Calu3 (cell line): ENCODE measurements at places on chromosomes 5 and 9. TPM values are rescaled to one million over a fixed set of nuclear protein-coding genes. Genes with fewer than 3 reads are reported as not detected.
A peak's percentile ranks its signal among the peaks of the same experiment; 100 is the strongest.

GRCh38 chr9:85452841-85453240 is 288.9 kb downstream of the AGTPBP1 start:
- DNase-seq, result no peak

DNA sequence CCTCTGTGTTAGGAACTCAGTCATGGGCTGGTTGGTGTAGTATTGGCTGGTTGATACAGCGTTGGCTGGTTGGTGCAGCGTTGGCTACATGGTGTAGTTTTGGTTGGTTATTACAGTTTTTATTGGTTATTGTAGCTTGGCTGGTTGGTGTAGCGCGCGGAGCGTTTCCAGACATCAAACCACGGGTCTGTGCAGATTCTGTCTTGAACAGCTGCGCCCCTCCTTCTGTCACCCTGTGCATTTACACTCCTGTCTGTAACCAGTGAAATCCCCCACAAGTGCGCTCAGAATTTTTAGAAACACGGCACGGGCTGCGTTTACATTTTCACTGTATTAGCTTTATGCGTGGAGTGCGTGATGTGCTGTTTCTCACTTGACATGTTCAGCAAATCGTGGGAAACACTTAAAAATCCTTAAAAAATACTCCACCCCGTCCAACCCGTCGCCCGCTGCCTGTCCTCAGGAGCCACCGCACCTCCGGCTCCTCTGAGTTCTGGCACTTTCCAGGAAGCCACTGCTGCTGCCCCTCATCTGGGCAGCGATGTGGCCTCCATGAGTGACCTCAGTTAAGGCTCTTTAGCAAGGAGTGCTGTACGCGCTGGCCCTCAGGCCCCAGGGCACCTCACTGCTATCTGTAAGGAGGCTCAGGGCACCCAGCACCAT is 20.8 kb downstream of the NKD2 start:
- DNase-seq, result no peak

DNA sequence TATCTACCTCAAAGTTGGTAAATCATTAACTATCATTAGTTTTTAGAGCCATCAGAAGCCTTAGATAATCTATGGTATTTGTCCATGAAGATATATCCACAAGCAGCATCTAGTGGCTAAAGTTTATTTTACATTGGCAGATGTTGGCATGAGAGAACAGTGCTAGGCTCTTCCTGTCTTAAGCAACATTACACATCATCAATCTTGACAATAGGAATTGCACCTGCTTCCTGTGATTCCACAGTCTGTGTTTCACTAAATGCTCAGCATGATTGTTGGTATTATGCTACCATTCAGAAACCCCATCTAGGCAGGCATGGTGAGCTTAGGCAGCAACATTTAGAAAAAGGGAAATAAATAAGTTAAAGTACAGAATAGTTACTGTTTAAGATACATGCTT is 246.6 kb downstream of the SLCO4C1 start:
- DNase-seq, result no peak

- no peak for DNase-seq
Observed at GRCh38 chr9:91589101-91589553, 165.5 kb upstream of the NFIL3 start.

DNA sequence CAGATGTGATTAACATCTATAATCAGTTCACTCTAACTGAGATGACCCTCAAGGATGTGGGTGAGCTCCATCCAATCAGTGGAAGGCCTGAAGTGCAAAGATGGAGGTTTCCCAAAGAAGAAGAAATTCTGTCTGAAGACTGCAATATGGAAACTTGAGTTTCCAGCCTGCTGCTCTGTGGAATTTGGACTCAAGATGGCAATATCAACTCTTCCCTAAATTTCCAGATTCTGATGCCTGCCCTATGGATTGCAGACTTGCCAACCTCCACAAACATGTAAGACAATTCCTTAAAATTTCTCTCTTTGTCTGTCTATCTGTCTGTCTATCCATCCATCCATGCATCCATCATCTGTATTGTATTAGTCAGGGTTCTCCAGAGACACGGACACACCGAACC is 85.9 kb downstream of the ICE1 start:
- DNase-seq, result no peak

GRCh38 chr5:10297646-10298204 is 10.0 kb downstream of the CMBL start:
- no peak for DNase-seq

DNA sequence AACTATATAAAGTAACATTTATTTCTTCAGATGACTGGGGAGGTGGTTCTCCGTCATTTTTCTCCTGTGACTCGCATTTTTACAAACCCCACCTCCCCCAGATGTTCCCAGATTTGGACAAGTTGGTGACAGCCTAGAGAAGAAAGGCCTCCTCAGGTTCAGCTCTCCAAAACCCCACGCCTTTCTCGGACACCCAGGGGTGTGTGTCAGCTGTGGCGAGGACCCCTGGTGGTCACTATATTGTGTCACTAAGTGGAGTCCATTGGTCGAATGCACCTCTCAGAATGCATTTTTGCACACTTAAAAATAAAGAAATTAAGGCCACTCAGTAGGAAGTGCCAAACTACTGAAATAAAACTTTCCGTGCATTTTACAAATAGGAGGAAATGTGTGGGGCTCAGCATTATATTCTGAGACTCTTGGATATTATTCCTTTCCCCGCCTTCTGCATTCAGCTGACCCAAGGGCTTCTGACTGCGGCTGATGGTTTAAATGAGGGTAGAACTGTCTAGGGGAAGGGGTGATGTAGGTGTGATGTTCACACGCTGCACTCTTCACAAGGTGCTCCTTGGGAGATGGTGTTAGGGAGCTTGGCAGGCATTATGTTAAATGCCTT is 47.6 kb downstream of the ACO1 start:
- DNase-seq, result peak; percentile 43

DNA sequence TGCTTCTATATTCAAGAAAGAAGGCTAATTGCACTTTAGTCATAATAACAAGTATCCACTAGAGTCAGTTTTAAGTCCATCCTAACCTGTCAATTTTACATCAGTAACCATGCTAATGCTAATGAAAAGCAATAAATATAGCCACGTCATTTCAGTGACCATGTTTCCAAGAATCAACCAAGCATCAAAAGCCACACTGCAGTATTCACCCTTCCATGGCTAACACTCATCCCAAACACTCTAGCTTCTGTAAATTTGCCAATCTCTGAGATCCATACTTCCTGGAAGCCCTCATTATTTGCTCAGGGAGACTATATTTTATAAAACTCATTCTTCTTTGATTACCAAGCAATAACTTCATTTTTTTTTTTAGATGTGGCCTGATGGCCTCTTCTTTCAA is 712.0 kb downstream of the CETN3 start:
- DNase-seq, result no peak

DNA sequence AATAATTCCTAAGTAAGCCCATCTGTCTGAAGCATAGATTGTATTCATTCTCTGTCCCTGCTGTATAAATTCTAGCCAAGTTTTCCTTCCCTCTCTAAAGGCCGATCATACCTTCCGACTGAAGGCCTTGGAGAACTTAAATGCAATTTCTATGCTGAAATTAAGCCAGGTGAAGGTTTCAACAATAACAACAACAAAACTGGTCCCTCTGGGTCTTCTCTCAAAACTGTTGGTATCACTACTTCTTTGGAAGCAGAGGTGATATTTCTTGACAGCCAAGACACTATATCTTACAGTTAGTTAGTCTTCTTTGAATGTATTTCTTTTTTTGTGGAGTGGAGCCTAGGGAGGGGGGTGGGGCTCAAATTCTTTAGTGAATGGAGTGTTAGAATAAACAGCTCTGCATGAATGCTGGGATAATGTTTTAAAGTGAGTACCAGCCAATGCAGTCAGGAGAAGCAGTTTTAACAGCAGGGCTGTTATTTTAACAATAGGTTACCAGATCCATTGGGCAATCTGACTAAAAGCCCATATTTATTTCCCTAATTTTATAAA is 508.9 kb downstream of the EBF1 start:
- DNase-seq, result no peak

DNA sequence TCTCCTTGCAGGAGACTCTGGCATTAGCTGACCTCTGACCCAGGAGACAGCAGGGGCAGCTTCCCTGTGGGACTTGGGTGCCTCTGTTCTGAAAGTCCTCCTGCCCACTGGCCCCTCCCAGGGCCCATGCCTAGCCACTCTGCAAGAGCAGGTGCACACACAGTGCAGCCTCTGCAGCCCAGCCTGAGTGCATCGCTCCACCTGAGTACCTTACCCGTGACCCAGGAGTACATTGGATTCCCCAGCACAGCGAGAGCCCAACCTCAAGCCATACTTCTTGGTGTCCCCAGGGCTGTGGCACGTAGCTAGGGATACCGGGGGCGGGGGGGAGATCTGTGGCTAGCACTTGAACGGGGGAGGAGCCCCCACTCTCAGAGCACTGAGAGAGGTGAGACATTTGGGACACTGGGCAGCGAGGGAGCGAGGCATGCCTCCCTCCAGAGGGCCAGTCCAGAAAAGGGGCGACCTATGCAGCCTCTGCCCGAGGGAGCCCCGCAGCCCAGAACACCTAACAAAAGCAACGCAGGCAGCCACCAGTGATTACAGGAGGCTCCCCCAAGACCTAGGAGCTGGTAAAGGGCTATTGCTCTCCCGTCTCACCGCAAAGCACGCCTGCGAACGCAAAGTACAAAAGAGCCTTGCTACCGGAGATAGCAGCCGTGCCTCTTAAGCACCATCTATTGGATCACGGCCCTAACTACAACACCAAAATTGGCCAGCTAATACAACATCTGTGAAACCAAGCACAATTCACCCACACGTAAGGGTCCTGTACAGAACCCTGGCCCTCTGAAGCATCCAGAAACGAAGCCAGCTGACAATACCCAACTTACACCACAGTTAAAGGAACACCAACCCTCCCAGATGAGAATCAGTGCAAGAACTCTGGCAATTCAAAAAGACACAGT is 826 bp upstream of the PRDM9 start:
- no peak for DNase-seq

GRCh38 chr9:35162605-35163315 is 951 bp downstream of the UNC13B start:
- DNase-seq, result no peak

GRCh38 chr5:119694284-119694683 is 64.9 kb downstream of the FAM170A start:
- DNase-seq, result no peak

DNA sequence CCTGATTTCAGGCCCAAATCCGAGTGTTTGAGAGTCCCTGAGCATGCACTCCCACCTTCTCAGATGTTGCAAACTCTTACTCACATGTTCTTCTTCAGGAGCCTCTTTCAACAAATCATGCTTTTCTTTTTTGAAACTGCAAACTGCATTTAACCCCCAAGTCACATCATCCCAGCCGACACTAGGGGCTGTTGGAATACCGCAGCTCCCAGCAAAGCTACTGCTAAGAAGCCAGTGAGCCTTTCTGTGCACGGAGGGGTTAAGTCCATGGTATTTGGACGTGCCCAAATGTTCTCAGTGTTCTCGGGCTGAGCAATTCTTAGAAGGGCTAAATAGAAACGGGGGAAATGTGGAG is 282.9 kb downstream of the NFIB start:
- no peak for DNase-seq

DNA sequence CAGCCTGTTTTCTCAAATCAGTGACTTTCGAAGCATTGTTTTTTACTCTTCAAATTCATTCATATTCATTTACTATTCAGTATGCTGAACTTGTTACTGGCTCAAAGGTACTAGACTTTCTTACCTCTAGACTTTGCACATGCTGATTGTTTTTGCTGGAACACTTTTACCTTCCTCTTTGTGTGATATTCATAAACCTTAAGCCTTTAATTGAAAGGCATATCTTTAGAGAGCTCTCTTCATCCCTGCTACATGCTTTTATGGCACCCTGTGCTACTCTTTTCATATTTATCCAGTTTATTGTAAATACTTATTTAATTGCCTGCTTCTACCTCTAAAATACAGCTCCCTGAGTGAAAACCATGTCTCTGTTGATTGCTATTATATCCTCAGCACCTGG is 48.7 kb upstream of the LRRC19 start:
- DNase-seq, result no peak

DNA sequence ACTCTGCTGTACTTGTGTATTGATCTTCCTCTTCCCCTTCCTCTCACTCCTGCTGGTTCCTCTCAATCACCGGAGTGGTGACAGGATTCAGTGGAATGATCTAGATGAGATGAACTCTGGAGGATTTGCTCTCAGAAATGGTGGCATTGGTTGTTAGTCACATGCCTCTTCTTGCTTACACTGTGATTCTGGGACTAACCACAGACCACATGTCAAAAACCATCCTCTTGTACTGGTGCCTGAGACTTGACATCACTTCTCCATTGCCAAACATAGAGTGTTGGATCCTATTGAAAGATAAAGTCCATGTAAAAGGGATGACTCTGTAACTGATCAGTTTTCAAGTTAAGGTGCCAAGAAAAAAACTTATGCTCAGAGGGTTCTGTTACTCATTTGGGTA is 506.5 kb downstream of the DMAC1 start:
- no peak for DNase-seq

DNA sequence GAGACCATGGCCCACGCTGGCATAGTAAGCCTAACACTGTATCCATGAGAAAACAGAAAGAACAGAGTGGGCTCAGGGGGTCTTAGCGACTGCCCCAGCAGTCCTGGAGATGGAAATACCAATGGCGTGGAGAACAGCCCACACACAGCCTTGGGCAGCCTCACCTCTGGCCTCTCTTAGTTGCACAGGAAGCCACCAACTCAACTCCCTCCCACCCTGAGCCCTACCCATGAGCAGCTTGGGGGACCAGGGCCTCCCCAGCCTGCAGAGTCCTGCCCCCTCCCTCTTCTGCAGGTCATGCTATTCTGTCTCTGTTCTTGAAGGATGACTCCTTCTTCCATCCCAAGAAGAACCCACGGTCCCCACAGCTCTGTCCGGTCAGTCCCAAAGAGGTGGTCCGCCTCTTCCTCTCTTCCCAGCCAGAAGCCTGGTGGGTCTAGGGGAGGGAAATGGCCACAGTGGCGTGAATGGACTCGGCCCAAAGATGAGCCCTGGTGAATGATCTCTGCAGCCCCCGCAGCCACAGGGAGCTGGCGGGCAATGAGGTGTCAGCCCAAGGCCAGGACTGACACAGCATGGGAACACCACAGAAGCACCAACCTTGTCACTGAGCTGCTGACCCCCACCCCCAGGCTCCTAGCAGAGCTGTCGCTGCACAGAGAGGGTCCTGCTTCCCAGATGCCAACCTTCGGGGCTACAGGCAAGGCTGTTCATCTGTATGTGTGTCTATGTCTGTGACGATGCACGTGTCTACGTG is 131.2 kb downstream of the ROR2 start:
- no peak for DNase-seq

GRCh38 chr5:138138949-138139780 is at the start of gene NME5:
TSS of gene NME5 (minus strand) at chr5:138139428. CDS start at chr5:138138780, 648 bp downstream.
- DNase-seq, result peak; percentile 76

ZFAND5 gene
- 113 and 115 TPM in 2 replicates for total RNA-seq

AHRR gene
- total RNA-seq, result 1.3 TPM in 2 replicates

ADRB2 gene
- total RNA-seq, result 16.6 and 16.9 TPM in 2 replicates

CDC25C gene
- 14.9 and 15.4 TPM in 2 replicates for total RNA-seq

SLC24A2 gene
- total RNA-seq, result not detected in 2 replicates

DOLK gene
- total RNA-seq, result 14.6 and 14.7 TPM in 2 replicates
